ENCODE measurements at places on chromosomes 3 and 15.
A peak's percentile ranks its signal among the peaks of the same experiment; 100 is the strongest.

GRCh38 chr15:100769043-100769974 is 110.3 kb upstream of the ALDH1A3 start:
- no peak for DNase-seq

- no peak for DNase-seq
Measured at GRCh38 chr3:56889131-56889530, 87.4 kb upstream of the ARHGEF3 start.

DNA sequence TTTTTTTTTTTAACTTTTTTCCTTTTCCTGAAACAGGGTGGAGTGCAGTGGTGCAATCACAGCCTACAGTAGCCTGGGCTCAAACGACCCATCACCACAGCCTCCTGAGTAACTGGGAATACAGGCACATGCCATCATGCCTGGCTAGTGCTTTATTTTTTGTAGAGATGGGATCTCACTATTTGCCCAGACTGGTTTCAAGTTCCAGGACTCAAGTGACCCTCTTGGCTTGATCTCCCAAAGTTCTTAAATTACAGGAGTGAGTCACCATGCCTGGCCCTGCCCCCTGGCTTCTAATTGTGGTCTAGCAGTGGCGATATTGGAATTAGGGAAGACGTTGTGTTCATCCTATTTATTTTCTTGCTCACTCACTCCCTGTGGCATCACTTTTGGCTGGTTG is 1138.4 kb downstream of the SI start:
- DNase-seq: peak; percentile 10

DNA sequence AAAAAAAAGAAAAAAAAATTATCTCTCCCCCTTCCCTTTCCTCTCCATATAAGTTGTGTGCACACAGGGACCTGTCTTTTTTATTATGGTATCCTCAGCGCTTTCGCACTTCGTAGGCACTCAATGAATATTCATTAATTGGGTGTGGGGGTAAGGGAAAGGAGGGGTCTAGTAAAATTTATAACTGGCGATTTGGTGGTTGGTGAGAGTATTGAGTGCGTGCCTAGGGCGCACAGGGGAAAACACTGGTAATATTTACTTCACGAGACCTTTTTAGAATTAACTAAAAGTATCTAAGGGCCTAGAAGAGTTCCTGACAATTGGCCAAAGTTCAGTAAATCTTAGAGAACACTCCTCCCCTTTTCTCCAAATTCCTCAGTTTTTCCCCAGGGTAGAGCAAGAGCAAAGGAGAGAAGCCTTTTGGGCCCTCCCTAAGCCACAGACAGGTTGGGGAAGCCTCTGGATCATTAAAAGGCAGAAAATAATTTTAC is 25.7 kb downstream of the TYRO3 start:
- no peak for DNase-seq

- peak; percentile 70 for DNase-seq
Measured at GRCh38 chr3:13461169-13462124, 18.7 kb upstream of the HDAC11 start.

DNA sequence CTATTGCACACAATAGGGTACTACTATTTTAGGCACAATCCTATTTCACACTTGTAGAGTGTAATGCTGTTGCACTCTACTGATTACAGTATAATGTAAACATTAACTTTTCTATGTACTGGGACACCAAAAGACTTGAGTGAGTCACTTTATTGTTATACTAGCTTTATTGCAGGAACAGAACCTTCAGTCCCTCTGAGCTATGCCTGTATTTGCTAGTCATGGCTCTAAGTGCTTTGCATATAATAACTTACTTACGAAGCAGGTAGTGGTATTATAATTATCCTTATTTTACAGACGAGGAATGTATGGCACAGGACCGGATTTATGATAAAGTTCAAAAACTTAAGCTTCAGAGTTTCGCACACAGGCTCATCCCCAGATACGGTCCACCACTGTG is 106.6 kb upstream of the SLC6A6 start:
- no peak for DNase-seq

DNA sequence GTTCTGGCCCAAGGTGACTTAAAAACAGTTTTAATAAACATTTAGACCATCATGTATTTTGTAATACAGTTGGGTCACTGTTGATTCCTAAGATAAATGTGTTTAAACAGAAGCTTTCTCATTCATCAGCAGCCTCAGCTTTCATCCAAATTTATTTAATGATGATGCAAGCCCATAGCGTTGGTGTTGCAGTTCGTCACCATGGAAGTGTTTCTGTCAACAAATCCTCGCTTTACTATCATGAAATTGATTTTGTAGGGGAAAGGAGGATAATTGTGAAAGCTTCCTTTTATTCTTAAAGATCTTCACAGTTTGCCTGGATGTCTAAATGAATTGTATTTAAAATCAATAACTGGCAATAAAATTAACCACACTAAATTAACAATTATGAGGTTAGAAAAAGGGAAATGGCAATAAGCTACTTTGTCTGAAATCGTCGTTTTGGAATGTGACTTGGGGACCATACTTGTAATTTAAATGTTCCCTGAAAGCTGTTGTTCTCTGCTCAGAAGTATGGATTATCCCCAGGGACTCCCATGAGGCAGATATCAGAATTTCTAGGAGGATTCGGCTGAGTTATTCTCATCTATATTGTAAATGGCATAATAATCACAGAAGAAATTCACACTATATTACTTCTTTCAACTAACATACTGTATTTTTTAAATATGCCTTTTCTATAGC is 29.0 kb downstream of the CMSS1 start:
- DNase-seq: peak; percentile 82

GRCh38 chr3:163773136-163773535 is 1305.2 kb downstream of the SI start:
- DNase-seq: no peak

GRCh38 chr3:160870327-160870726 is 114.3 kb downstream of the PPM1L start:
- no peak for DNase-seq

GRCh38 chr3:57007521-57008460 is 52.7 kb upstream of the SPATA12 start:
- DNase-seq: peak; percentile 90

- DNase-seq: no peak
Measured at GRCh38 chr3:24828551-24828950, 333.9 kb upstream of the THRB start.

DNA sequence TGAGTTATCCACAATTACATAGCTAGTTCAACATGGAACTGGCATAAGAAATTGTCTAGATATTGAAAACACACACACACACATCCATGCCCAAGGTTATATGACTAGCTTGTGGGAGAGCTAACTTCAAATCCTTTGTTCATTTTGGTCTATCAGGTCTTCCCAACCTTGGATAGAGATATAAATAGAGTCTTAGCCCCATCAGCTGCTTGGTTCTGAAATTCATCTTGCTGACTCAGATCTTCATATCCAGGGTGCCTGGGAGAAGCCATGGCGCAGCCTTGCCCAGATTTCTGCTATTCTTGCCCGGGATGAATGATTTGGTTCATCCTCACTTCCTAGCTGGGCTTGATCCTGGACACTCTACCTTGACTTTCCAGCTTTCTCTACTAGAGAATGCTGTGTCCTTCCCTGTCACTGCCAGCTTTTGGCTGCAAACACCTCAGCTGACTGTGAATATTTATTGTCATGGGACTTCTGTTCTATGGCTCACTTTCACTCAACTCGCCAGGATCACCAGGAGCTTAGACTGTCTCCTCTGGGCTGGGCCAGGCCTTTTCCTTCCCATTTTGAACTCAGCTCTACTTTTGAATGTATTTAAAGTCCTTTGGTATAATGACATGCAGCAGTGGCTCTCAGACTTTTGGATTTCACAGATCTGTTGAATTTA is 324.4 kb downstream of the AGBL1 start:
- DNase-seq: no peak

DNA sequence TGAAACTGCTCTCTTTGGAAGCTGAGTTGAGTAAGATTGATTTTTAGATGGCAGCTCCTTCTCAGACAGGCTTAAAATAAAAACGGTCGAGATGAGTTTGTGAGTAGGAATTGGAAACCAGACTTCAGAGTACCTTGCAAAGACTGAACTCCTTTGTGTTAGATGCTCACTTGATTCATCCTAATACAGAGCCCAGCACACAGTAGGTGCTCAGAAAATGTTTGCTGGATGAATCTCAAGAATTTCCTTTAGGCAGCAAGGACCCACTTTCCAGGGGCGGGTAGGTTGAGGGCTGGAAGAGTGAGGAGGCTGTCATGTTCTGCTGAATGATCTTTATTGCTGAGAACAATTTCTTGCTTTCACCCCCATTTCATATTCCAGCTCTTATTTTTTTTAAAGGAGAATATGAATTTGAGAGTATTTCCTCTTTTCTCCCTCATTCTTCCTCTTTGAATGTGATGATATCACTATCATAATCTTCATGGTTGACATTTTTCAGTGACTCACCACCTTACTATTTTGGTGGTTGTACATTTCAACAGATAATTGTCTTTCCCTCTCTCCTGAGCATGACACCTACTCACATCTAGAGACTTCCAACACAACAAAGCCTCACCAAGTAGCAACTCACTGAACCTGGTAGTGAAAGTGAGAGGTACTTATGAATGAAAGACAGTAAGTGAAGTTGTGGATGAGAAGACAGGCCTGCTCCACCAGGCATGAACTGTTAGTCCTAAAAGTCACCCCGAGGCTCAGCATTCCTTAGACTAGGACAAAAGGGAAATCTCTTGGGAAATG is 113.3 kb downstream of the PDCD6IP start:
- peak; percentile 78 for DNase-seq

- peak; percentile 13 for DNase-seq
Measured at GRCh38 chr3:182621435-182622240, 171.7 kb upstream of the ATP11B start.

GRCh38 chr15:31277335-31278060 is 49.1 kb upstream of the KLF13 start:
- no peak for DNase-seq

GRCh38 chr15:72796515-72797337 is 13.2 kb upstream of the ADPGK start:
- peak; percentile 33 for DNase-seq

- no peak for DNase-seq
Measured at GRCh38 chr3:100850701-100851100, 141.4 kb downstream of the TFG start.

GRCh38 chr3:183698756-183699155 is 1.2 kb downstream of the YEATS2 start:
- peak; percentile 52 for DNase-seq

DNA sequence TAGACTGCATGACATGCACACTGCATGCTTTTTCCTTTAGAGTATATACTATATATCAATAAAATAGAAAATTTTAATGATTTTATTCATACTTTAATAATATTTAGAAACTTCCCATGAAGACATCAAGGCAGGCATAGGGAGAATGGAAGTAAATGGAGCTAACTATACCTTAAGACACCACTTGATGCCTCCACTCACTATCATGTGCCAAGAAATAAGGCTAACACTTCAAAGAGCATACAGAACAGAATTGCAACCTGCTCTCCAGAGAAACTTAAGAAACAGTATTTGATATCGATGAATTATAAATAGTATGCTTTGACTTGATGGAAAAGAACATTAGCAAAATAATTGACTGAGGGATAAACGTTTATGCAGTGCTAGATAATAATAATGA is 192.6 kb upstream of the MBNL1 start:
- peak; percentile 63 for DNase-seq

DNA sequence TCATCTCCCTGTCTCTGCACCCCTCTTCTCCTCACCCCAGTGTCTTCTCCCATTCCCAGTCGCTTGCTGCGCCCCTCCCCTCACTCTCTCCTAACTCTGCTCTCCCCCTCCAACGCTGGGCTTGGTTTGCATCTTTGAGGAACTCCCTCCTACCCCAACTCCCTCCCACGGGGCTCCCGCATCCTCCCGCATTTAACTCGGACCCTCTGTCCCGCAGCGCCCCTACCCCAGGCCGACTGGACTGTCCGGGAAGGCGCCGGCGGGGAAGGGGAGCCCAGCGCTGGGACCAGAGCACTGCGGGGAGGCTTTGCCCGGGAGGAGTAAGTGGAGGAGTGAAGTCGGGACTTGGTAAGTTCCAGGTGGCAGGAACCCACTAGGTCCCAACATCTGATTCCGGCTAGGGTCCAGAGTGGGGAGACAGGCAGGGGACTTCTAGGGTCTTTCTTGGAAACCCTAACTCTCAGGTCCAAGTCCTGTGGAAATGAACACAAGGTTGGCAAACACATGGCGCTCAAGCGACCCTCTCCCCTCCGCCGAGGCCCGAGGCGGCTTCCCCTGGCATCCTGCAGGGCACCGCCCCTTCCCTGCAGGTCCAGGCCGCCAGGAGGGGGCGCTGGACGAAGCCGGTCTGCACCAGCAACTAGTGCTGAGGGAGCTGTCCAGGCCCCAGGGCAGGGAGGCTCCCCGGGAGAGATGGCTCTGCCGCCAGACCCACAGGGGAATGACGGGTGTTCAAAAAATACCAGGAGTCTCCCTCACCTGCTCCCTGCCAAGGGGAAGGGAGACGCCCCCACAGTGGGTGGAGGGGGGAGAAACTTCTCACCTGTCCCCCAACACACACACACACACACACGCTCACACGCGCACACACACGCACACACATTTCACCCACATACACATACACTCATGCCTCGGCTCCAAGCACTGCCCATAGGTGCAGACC is 53.2 kb downstream of the LHFPL4 start:
- DNase-seq: peak; percentile 76

- peak; percentile 85 for DNase-seq
Measured at GRCh38 chr15:66566963-66567531, 1.2 kb upstream of the LCTL start.

GRCh38 chr3:47298439-47298838 is 15.7 kb downstream of the KLHL18 start:
- no peak for DNase-seq

DNA sequence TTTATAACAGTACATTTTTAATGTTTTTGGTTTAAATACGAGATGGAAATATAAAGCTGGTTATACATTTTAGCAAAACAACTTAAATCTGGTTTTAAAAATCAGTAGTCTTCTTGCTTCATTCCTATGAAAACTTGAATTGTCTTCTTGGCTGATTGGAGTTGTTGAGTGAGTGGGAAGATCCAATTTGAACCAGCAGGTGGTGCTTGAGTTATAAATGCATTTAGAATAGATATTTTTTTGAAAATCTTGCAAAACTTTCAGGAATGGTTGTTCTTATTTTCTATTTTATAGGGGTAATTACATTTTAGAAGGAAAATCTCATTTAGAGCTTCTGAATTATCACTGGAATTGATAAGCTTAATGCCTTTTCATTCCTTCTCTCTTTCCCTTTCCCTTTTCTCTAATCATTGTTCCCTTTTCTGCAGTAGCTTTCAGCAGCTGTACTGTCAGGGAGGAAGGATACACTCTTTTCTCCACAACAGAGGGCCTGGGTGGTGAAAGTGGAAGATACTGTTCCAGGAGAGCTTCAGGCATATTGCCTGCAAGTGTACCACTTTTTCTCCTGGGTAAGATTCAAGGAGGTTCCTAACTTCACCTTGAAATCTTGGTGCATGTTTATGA is 335.6 kb downstream of the NLGN1 start:
- DNase-seq: peak; percentile 75

DNA sequence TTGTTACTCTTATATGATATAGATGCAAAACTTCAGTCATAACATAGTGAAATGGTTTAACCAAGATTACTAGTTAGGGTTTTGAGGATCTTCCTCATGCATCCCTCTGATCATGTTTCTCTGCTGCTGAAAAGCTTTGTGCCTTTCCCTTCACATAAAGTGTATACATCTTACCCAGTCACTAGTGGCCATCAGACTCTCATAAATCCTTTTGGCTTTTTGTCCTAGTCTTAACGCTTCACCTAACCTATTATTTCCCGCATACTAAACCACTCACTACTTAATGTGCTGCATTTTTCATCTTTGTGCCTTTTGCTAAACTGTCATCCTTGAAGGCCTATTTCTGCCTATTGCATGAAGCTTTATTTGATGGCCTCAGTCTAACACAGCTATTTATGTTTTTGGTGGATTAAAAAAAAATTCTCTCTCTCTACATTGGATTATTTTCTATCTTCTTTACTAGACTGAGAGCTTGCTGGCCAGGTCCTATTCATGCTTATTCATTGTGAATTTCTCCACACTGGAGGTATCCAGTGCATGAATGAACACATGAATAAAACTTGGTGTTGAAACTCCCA is 717.6 kb upstream of the GOLIM4 start:
- no peak for DNase-seq
